ENCODE measurements at places on chromosomes 6 and 20. TPM values are rescaled to one million over a fixed set of nuclear protein-coding genes. Genes with fewer than 3 reads are reported as not detected.

The DLL1 gene
- total RNA-seq = 32.6 TPM

- H3K4me3 ChIP-seq = no peak overlapping the region
- no peaks in the 10 kb centered on the region for H3K36me3 ChIP-seq
- H3K27me3 ChIP-seq = no peaks in the 10 kb centered on the region
- no peak overlapping the region for H3K27ac ChIP-seq
Measured at GRCh38 chr6:166387642-166388289, 5.0 kb upstream of the MPC1 start.

GRCh38 chr6:6736791-6737654 lies 148.5 kb downstream of the LY86 start:
- no peak overlapping the region for H3K27ac ChIP-seq
- no peaks in the 10 kb centered on the region for H3K36me3 ChIP-seq
- peak; percentile 90 for DNase-seq
- H3K4me1 ChIP-seq = peaks cover 9% of the 10 kb centered on the region

DNA sequence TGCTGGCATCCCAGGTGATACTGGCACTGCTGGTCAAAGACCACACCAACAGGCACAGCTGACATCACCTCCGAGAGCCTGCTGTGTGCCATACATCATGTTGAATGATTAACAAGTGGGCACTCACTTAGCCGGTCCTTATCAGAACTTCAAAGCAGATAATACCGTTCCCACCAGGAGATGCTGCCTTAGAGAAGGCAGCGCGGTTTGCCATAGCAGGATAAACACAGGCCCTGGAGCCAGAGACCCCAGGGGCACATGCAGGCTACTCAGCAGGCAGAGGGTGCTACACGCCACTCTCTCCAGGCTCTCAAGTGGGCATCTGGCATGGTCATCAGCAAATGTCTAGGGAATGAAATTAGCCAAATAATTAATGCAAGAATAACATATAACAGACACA lies 86.5 kb upstream of the CST7 start:
- no peak for DNase-seq
- H3K4me3 ChIP-seq = no peak overlapping the region
- no peak overlapping the region for H3K27ac ChIP-seq
- no peaks in the 10 kb centered on the region for H3K27me3 ChIP-seq

DNA sequence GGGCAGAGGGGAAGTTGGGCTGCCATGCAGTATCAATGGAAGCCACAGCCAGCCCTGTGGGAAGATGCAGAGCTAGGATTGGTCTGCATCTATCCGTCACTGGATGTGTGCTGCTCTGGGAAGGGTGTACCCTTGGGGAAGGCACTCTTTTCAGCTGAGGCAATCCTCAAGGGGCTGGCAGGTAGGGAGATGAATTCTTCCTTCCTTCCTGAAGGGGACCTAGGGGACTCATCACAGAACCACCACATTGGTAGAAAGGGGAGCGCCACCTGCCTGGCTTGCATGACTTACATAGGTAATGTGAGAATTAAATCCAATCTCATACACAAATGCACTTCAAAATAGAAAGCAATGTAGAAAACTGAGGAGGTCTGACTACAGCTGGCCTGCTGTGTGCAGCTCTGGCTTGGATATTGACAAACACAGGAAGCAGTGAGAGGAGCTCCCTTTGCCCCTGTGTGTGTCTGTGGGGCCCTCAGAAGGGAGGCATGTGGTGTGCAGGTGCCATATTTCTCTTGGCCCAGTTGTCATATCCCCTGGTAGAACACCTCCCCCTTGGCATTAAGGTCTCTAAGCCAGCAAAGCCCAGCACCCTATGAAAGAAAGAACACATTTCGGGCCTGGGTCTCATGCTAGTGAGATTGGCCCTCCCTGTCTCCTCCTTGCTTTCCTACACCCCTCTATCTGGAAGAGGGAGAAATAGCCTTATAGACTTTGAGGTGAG lies 260.3 kb upstream of the MOCS1 start:
- DNase-seq = no peak
- H3K27me3 ChIP-seq = peaks cover 3% of the 10 kb centered on the region
- no peaks in the 10 kb centered on the region for H3K4me1 ChIP-seq
- H3K4me3 ChIP-seq = no peak overlapping the region
- no peaks in the 10 kb centered on the region for H3K36me3 ChIP-seq

All from suprapubic skin (tissue), 4 donors.